ENCODE measurements at places on chromosomes 1 and 21. TPM values are rescaled to one million over a fixed set of nuclear protein-coding genes. Genes with fewer than 3 reads are reported as not detected.
A peak's percentile ranks its signal among the peaks of the same experiment; 100 is the strongest.

DNA sequence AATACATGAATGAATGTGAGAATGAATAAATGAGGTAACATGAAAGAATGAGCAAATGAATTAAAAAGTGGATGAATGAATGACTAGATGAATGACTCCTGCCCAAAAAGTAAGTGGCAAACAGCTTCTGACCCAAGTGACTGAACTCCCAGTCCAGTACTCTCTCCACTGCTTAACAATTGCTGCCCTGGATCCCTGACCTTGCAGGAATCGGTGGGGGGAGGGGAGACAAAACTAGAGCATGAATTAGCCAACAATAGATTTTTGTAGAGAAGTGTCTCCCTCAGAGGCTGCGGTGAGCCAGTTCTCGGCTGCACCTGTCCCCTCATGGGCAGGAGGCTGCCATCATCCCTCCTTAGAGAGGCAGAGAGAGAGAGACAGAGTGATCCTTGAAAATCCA, 5.9 kb upstream of the GRIK3 start:
- no peak overlapping the region for H3K4me3 ChIP-seq
- DNase-seq: no peak
- H3K27me3 ChIP-seq: no peaks in the 10 kb centered on the region
- H3K36me3 ChIP-seq: no peaks in the 10 kb centered on the region

- H3K36me3 ChIP-seq: no peaks in the 10 kb centered on the region
- H3K27me3 ChIP-seq: no peaks in the 10 kb centered on the region
- no peaks in the 10 kb centered on the region for H3K4me1 ChIP-seq
- no peak overlapping the region for H3K27ac ChIP-seq
These were observed 1332.5 kb downstream of the KCNT2 start for GRCh38 chr1:195275710-195276109.

DNA sequence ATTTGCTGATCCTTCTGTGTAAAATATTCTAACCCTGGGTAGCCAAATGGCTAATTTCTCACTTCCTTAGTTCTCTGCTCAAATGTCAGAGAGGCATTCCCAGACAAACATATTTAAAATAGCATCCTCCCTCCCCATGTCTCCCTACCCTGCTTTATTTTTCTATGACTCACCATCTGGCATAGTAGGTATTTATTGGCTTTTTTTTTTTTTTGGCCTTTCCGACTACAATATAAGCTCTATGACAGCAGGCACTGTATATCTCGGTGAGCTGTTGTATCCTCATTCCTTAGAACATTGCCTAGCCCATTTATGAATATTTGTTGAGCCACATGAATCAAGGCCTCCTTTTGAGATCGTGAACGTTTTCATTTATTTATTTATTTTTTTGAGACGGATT, 1.5 kb upstream of the NEK7 start:
- no peaks in the 10 kb centered on the region for H3K36me3 ChIP-seq
- H3K27ac ChIP-seq: no peak overlapping the region
- no peak overlapping the region for H3K4me3 ChIP-seq
- H3K4me1 ChIP-seq: peaks cover 9% of the 10 kb centered on the region
- H3K27me3 ChIP-seq: no peaks in the 10 kb centered on the region

- no peaks in the 10 kb centered on the region for H3K4me1 ChIP-seq
- H3K27ac ChIP-seq: no peak overlapping the region
- no peak for DNase-seq
- no peaks in the 10 kb centered on the region for H3K27me3 ChIP-seq
- no peak overlapping the region for H3K4me3 ChIP-seq
These were observed 20.1 kb upstream of the CDCP2 start for GRCh38 chr1:54172614-54173599.

- no peak overlapping the region for H3K4me3 ChIP-seq
- no peaks in the 10 kb centered on the region for H3K36me3 ChIP-seq
- H3K27me3 ChIP-seq: no peaks in the 10 kb centered on the region
- no peak overlapping the region for H3K27ac ChIP-seq
These were observed 4.6 kb upstream of the MMP23B start for GRCh38 chr1:1627261-1627828.

DNA sequence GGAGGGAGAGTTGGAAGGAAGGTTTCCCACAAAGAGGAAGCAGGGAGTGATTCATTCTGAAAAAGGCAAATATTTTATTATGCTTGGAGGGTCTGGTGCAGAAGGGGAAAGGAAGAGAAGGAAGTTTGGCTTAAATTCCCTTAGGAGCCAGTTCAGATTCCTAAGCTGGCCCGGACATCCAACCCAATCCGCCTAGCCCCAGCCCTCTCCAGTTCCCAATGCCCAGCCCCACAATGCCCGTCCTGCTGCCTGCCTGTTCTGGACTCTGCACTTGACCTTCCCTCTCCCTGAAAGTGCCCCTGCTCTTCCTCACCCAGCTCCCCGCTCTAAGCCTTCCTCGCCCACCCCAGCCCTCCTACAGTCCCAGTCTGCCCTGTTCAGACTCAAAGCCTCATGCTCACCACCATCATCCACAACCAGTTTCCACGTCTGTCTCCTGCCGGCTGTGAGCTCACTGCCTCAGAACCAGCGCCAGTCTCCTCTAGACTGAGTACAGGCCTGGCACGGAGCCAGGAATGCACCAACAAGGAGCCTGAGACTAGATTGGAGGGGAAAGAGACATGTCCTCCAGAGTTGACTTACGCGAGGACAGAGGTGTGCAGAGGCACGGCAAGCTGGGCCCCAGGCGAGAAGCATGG, 18.9 kb downstream of the CAPN2 start:
- H3K27ac ChIP-seq: no peak overlapping the region
- H3K36me3 ChIP-seq: no peaks in the 10 kb centered on the region
- peak; percentile 76 for DNase-seq
- no peaks in the 10 kb centered on the region for H3K27me3 ChIP-seq
- H3K4me3 ChIP-seq: no peak overlapping the region
- H3K4me1 ChIP-seq: peaks cover 70% of the 10 kb centered on the region

DNA sequence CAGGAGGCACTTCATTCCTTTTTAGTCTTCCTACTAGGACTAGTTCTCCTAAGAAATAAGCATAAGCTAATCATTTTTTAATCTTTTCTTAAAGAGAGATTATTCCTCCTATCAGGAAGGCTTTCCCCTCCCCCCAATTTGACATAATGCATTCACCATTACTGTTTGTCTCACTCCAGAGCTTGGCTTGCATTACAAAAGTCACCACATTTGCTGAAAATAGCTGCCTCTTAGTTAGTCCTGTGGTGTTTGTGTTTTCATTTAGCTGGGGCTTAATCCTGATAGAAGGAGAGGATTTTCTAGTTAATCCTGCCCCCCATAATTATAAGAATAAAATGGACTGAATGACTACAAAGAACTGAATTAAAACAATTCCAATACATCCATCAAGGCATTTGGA, 307.1 kb upstream of the RRP15 start:
- H3K27ac ChIP-seq: no peak overlapping the region
- no peaks in the 10 kb centered on the region for H3K4me1 ChIP-seq
- no peaks in the 10 kb centered on the region for H3K27me3 ChIP-seq
- H3K4me3 ChIP-seq: no peak overlapping the region
- DNase-seq: no peak

- H3K36me3 ChIP-seq: no peaks in the 10 kb centered on the region
- peak; percentile 67 for DNase-seq
- H3K27ac ChIP-seq: no peak within 1 kb of the TSS
- H3K27me3 ChIP-seq: no peaks in the 10 kb centered on the region
These were observed at the start of gene TFAP2E for GRCh38 chr1:35573198-35574124. TSS of gene TFAP2E (plus strand) at chr1:35573314. CDS start at chr1:35573578, 264 bp downstream.

GRCh38 chr1:8097908-8098307, 71.8 kb upstream of the ERRFI1 start:
- no peak overlapping the region for H3K27ac ChIP-seq
- no peaks in the 10 kb centered on the region for H3K27me3 ChIP-seq
- peaks cover 6% of the 10 kb centered on the region for H3K4me1 ChIP-seq
- no peak for DNase-seq
- H3K36me3 ChIP-seq: no peaks in the 10 kb centered on the region

DNA sequence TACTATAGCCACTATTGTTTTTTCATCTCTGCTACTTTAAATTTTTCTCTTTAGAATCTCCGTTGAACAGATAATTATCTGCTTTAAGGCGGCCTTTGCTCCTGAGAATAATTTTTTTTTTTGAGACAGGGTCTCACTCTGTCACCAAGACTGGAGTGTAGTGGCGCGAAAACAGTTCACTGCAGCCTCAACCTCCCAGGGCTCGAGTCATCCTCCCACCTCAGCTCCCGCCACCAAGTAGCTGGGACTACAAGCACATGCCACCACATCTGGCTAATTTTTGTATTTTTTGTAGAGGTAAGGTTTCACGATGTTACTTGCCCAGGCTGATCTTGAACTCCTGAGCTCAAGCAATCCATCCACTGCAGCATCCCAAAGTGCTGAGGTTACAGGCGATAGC, 28.6 kb downstream of the TRIT1 start:
- H3K27ac ChIP-seq: no peak overlapping the region
- DNase-seq: no peak
- H3K27me3 ChIP-seq: no peaks in the 10 kb centered on the region
- H3K4me1 ChIP-seq: peaks cover 3% of the 10 kb centered on the region
- H3K4me3 ChIP-seq: no peak overlapping the region

DNA sequence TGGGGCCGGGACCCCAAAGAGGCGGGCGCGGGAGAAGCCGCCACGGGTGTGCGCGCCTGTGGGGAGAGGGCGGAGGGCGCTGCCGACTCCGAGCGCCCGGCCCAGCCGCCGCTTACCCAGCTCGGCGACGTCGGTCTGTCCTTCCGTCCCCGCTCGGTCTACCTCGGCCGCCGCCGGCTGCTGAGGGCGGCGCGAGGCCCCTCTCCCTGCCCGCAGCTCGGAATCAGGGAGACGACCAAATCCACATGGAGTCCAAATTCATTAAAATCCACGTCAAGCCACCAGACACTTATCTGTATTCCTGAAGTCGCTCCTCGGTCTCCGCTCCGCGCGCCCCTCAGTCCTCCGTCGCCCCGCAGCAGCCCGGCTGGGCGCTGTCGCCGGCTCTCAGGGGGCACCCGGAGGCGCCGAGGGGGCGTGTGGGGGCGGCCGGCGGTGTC, 637 bp downstream of the PLXNA2 start:
- H3K27me3 ChIP-seq: no peaks in the 10 kb centered on the region
- peak; percentile 26 for DNase-seq
- H3K36me3 ChIP-seq: no peaks in the 10 kb centered on the region
- peak overlapping the region; percentile 69 for H3K4me3 ChIP-seq
- H3K4me1 ChIP-seq: peaks cover 8% of the 10 kb centered on the region

DNA sequence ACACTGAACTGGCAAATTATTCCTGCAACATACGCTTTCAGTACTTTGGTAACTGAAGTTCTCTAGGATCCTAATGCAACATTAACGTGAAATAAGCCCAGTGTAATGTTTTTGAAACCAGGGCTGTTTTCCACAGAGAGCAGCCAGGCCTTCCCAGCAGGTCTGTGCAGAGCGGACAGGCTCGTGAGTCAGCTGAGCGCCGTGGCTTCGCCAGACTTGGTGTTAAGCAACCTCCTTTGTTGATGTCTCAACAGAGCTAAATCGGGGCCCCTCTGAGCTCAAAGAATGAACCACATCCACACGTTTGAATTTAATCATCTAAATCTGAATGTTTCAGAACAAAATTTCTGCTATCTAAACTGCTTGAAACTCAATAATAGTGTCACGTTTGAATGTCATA, 181.8 kb upstream of the FMN2 start:
- no peaks in the 10 kb centered on the region for H3K4me1 ChIP-seq
- H3K27ac ChIP-seq: no peak overlapping the region
- H3K36me3 ChIP-seq: no peaks in the 10 kb centered on the region
- no peak for DNase-seq

Gene HTR6
- polyA plus RNA-seq: 0.21 TPM

Gene FBLIM1
- polyA plus RNA-seq: 23.3 TPM

Gene TMIGD3
- polyA plus RNA-seq: 148 TPM

Gene SPRR1A
- polyA plus RNA-seq: not detected

Gene CHODL
- 70.5 TPM for polyA plus RNA-seq

Gene BRDT
- polyA plus RNA-seq: 97.4 TPM

Gene ELAVL4
- polyA plus RNA-seq: 21.0 TPM
